ENCODE measurements at places on chromosomes 16 and 17.

DNA sequence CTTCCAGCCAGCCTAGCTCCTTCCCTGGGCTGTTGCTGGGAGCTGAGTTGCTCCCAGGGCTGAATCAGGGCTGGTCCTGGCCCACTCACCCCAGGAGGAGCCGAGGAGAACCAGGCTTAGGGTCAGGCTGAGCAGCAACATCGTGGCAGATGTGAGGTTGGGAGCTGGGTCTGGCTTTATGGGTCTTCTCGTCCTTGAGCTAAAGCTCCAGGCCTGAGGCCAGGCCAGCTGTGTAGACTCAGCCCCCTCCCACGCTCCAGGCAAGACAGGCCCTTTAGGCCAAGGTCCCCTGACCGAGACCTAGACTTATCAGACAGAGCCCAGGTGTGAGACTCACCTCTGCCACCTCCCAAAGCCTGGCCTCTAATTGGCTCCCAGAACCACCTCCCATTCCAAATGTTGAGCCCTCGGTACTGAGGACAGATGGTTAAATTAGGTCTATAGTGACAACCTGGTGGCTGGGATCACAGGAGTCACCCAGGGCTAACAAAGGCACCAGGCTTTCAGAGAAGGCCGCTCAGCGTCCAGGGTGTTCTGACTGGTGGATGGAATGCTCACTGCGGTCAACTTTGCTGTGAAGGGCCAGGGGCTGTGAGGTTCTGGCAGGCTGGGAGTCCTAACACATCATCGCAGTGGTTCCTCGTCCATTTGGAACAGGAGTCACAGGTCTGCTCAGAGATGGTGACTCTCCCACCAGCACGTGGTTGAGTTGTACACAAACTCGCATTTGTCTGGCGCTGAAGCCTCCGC is at the start of gene CTRL:
TSS of gene CTRL (minus strand) at position 151 of the 750 bp plus-strand sequence. CDS start at position 141, 10 bp downstream.
- no peak for DNase-seq

- peak; percentile 75 for DNase-seq
Observed at GRCh38 chr16:22195695-22196558, 10.2 kb upstream of the EEF2K start.

DNA sequence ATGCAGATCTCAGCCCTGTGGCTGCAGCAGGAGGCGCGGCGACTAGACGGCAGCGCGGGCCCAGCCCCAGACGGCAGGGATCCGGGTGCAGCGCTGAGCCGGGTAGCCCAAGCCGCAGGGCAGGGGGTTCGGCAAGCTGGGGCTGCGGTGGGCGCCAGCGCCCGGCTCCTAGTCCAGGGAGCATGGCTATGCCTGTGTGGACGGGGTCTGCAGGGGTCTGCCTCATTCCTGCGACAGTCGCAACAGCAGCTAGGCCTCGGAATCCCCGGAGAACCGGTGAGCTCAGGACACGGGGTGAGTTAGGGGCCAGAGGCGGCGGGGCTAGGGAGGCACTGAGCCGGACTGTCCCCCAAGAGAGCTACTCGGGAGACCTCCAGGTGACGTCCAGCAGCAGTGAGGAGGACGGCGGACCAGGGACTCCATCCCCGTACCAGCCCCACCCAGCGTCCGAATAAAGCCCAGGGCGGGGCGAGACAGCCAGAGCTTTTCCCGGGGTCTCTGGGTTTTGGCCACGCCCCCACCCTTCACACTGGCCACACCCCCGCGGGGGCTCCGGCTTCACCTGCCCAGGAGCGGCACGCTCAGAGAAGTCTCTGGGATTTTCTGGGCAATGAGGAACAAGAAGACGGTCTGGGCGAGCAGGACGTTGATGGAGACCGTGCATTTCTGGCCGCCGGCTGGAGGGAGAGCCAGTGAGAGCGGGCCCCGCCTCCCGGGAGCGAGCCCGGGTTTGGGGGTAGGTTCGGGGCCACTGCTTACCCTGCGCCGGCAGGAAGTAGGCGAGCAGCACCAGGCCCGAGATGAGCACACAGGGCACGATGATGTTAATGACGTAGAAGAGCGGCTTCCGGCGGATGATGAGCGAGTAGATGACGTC is 1.1 kb downstream of the C17orf107 start:
- DNase-seq, result peak; percentile 21

- peak; percentile 34 for DNase-seq
Observed at GRCh38 chr17:42521036-42521435, 15.0 kb upstream of the NAGLU start.

DNA sequence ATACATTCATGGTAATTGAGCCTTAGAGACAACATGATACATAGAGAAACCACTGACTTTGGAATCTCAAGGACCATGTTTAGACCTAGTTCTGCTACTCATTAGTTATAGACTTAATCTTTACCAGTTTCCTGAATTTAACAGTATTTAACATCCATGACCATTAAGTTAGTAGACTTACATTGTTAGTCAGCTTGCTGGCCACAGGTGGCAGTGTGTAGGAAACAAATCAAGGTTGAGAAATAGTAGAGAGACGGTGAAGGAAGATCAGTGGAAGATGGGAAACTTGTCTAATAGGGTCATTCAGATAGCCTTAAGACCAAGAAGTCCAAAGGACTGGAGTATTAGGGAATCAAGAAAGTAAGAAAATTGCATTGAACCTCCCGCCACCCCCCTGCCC is 31.0 kb downstream of the OMG start:
- DNase-seq, result no peak

DNA sequence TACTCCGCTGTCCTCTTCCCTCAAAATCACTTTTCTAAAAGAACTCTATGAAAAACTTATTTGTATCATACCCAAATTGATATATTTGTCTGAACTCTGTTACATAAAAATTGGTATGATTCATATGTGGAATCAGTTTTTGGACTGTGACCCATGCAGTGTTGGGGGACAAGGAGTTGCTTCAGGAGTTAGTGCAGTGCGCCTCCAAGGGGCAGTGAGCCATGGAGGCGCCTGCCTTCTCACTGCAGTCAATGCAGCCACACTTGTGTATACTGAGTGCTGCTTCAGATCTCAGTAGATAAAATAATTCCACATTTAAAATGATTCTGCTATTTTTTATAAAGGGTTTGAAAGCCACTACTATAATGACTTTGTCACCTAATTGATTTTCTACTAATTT is 32.5 kb downstream of the DGKE start:
- DNase-seq, result no peak

DNA sequence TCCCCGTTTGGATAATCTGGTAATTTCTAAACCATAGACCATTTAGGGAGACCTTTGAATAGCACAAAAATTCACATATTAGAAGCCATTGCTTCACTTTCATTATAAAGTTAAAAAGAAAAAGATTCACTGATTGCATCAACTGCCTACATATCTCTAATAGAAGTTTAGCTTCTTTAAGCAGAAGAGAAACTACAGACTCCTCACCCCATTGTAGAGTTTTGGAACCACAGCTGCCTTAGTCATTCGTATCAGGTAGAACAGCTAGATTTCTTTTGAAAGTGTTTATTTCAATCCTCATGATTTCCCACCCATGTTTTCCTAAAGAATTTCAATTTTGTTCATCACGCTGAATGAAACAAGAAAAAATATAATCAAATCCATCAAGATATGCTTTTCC is 144.8 kb downstream of the CDH8 start:
- no peak for DNase-seq

GRCh38 chr17:81143200-81143527 is 22.1 kb upstream of the PVALEF start:
- no peak for DNase-seq

GRCh38 chr17:13727441-13728171 is 125.9 kb upstream of the HS3ST3A1 start:
- DNase-seq, result peak; percentile 84

DNA sequence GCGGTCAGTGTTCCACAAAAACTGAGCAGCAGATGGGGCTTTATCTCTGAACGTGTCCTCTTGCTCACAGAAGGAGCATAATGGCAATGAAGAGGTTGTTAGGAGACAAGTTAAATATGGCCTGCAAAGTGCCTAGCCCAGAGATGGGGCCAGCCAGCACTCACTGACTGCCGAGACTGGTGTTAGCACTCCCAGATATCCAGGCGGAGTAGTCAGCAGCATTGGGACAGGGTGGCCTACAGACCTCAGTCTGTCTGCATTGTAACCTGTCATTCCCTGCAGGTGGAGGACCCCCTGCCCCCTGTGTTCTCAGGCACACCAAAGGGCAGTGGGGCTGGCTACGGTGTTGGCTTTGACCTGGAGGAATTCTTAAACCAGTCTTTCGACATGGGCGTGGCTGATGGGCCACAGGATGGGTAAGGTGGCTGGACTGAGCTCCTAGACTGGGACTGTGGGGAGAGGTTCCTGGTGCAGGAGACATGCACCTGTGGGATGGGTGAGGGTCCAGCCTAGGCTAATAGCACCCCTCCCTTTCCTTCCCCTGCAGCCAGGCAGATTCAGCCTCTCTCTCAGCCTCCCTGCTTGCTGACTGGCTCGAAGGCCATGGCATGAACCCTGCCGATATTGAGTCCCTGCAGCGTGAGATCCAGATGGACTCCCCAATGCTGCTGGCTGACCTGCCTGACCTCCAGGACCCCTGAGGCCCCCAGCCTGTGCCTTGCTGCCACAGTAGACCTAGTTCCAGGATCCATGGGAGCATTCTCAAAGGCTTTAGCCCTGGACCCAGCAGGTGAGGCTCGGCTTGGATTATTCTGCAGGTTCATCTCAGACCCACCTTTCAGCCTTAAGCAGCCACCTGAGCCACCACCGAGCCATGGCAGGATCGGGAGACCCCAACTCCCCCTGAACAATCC is 4.2 kb downstream of the MFAP4 start:
- DNase-seq, result no peak

DNA sequence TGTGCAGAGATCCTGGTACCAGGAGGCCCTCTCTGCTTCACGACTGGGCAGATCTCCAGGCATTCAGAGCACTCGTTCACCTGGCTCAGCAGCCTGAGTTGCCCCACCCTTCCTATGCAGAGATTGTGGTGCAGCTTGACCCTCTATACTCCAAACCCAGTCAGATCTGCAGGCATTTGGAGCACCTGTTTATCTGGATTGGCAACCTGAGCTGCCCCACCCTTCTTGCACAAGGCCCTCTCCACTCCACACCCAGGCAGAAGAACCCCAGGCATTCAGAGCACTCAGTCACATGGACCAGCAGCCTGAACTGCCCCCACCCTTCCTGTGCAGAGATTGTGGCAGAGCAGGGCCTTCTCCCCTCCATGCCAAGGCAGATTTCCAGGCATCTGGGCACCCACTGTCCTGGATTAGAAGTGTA is 88.4 kb upstream of the CDH5 start:
- DNase-seq, result no peak

DNA sequence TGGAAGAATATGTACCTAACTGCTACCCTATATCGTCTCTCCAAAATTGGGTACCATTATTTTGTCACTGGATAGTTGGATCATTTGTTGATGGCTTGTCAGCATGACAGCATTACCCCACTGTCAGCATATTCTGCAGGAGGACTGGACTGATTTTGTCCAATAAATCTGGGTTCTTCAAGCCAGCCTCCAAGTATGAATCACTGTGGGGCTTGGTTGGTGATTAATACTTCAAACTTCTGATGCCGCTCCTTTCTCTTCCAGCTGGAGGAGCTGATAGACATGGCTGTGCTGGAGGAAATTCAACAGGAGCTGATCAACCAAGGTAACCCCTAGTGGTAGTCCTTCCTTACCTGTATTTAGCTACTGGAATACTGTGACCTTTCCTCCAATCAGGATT is 2.5 kb downstream of the RPAIN start:
- DNase-seq, result peak; percentile 78

DNA sequence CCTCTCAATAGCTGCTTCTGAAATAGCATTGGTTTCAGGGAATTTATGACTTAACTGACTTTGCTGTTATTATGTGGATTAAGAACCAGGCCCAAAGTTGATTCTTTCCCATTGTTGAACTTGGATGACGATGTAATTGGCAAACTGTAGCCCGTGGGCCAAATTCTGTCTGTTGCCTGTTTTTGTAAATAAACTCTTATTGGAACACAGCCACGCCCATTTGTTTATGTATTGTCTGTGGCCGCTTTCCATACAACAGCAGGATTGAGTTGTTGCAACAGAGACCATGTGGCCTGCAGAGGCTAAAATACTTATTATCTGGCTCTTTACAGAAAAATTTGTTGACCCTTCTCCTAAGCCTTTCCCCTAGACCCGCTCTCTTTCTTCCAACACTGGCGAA is 31.6 kb downstream of the NTN1 start:
- DNase-seq, result no peak

DNA sequence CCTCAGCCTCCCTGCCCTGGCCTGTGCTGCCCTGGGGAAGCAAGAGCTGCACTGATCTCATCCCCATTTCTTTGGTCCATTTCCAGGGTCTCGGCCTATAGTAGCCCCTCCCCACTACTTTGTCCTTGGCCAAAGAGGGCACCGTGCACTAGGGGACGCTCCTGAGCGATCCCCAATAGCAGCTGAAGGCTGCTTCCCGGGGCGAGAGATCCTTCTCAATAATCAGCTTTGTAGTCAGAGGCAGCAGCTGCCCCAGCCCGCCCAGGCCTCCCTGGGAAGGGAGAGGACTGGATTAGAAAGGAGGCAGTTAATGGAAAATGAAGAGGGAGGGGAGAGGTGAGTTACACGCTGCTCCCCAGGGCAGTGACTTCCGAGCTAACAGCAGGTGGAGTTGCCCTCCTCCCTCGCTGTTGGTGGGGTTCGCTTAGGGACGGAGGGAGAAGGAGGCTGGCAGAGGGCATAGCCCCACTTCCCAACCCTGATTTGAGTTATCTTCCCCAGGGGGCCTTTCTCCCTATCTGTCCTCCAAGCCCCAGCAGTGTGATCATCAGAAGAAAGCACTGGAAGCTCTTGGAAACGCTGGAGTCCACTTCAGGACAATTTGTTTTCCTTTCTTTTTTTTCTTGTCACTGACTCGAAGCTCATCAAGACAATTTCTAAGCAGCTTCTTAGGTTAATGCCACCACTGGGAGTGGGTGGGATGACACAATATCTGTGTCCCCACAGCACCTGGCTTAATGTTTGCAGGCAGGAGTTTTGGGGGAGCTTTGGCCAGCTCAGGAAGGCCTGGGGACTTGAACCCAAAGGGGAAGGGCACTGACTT is 2.6 kb downstream of the MXRA7 start:
- DNase-seq, result no peak

DNA sequence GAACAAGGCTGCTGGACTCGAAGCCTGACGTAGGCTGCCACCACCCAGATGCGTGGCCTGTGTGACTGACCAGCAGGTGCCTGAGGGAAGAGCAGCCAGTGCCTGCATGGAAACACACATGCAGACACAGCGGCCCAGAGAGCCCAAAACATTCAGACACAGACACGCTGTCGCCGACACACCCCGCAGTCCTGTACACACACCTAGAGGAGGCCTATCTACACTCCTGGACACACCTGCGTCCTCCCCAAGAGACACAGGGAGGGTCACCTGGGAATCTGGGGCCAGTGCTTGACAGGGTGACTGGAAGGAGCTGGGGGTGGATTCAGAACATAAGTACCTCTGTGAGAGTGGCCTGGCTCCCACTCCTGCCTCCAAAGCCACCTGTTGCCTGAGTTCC is 6.1 kb upstream of the TSPOAP1 start:
- no peak for DNase-seq

GRCh38 chr17:79706931-79707850 is 23.6 kb upstream of the ENPP7 start:
- no peak for DNase-seq

- peak; percentile 88 for DNase-seq
Observed at GRCh38 chr17:60604686-60605334, 4.8 kb downstream of the PPM1D start.

All from fibroblast of lung (primary cell).